ENCODE measurements at places on chromosomes 3 and 15.

DNA sequence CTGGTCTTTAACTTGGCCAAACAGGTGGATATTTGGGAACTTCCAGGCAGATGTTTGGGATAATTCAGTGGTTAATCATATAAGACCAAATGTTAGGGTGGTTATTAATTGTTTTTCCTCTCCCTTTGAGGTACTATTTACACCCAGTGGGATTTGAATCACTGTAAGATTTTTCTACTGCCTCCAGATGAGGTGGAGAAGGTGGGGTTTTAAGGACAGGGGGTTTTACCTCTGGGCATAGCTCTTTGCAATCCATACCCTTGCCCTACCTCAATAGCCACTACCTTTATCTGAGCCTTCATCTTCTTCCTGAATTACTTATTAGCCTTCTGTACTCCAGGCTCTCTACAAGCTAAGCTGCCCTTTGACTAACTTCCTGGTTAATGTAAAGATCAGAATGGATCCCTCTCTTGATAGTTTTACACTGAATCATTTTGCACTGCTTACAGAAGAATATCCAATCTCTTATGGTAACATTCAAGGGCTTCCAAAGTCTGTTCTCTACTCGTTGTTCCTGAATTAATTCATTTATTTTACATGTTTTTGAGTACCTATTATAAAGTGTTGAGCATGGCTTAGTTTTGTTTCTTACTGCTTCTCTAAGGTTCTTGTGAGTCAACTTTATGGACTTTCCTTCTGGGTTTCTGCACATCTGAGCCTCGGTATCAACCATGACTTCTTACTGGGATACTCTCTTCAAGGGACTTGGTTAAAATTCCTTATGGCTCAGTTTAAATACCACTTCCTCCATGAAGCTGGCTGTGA lies 331.2 kb upstream of the TBL1XR1 start:
- DNase-seq: no peak

DNA sequence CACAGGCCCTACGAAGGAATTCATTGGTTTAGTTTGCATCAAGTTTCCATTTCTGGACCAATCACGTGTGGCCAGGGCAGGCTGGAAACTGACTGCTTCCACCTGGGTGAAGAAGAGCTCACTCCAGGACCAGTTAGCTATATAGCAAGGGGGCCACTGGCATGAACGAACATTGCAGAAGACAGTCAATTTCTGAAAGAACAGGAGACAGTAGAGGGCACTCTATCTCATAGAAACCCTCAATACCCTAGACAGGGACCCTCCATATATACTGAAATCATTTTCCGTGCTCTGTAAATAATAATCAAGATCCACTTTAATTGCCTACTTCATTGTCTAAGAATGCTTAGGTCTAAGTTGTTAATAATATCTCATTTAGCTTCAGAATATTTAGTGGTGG lies 215.6 kb downstream of the CADPS start:
- DNase-seq: no peak

GRCh38 chr3:4461468-4462090 lies 5.5 kb downstream of the SUMF1 start:
- no peak for DNase-seq

GRCh38 chr3:111012388-111013248 lies 59.0 kb upstream of the NECTIN3 start:
- DNase-seq: no peak

DNA sequence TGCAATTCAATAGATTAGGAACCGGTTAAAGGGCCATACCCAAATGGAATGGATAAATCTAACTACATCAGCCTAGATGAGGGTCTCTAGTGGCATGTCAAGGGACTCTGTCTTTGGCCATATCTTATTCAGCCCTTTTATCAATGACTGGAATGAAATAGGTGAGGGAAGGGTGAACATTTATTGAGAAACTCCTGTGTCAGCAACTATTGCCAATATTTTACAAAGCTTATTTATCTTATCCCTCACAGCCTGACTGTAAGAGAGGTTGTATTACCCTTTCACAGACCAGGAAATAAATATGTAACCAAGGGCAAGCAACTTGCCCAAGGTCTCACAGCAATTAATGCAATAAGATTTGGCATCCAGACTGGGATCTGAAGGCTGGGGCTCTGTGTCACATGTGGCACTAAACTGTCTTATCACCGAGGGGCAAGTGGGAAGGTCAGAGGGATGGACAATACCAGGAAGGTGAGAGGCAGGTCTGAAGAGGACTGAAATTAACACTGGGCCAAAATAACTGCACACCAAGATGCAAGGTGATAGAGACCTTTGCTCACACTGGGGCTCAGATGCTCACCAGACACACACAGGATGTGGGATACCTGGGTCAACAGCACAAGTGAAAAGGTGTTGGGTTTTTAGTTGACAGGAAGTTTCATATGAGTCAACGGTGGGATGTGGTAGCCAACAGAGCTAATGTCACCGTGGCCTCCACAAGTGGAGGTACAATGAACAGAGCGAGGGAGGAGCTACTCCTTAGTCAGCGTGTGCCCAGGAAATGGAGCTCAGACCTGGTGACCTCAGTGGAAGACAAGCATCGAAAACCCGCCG lies 261.3 kb downstream of the RPLP1 start:
- DNase-seq: no peak

- DNase-seq: no peak
Observed at GRCh38 chr3:137131081-137131480, 173.3 kb downstream of the IL20RB start.

- DNase-seq: no peak
Observed at GRCh38 chr3:186772701-186773417, 10.5 kb upstream of the EIF4A2 start.

GRCh38 chr3:66404903-66405700 lies 95.7 kb downstream of the LRIG1 start:
- DNase-seq: no peak

DNA sequence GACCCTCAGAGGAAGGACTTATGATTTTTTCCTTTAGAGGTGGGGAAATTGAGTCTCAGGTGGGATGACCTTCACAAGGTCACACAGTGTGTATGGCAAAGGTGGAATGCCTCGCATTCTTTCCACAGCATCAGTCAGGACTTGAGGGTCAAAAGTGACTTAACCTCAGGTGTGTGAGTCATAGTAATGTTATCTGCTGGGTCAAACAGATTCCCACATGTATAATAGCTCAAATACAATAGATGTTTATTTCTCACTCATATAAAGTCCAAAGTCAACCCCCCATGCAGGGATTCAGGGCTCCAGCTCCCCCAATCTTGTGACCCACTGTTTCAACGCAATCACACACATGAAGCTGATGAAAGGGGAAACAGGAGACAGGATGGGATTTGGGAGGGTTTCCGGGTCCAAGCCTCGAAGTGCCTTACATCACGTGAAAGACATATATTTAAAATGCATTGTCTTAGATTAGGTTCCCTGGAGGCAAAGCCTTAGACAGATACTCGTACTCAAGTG lies 34.0 kb upstream of the CCDC174 start:
- no peak for DNase-seq

DNA sequence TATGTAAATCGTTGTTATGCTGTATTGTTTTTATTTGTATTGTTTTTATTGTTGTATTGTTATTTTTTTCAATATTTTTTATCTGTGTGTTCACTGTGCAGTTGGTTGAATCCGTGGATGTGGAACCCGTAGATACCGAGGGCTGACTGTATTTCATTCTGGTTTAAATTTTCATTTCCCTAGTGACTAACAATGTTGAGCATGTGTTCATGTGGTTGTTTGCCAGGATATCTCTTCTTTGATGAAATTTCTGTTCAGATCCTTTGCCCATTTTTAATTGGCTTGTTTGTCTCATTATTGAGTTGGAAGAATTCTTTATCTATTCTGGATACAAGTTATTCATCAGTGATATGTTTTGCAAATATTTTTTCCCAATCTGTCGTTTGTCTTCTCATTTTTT lies 29.7 kb downstream of the STOML1 start:
- no peak for DNase-seq

DNA sequence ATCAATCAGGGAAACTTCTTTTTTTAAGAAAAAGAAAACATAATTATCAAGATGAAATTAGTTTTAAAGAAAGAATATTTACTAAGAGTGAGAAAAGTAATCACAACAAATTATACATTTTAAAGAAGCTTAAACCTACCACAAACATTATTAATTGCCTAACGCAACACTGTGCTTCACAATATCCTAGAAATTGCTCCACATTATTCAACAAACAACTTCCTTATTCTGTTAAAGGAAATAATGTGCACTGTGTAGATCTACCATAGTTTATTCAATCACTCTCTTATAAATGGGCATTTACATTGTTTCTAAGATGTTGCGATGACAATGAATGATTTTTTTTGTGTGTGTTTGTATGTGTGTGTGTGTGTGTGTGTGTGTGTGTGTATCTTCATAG lies 525.9 kb upstream of the KCNMB2 start:
- no peak for DNase-seq

GRCh38 chr3:196740481-196741248 lies 1.0 kb downstream of the PAK2 start:
- no peak for DNase-seq

DNA sequence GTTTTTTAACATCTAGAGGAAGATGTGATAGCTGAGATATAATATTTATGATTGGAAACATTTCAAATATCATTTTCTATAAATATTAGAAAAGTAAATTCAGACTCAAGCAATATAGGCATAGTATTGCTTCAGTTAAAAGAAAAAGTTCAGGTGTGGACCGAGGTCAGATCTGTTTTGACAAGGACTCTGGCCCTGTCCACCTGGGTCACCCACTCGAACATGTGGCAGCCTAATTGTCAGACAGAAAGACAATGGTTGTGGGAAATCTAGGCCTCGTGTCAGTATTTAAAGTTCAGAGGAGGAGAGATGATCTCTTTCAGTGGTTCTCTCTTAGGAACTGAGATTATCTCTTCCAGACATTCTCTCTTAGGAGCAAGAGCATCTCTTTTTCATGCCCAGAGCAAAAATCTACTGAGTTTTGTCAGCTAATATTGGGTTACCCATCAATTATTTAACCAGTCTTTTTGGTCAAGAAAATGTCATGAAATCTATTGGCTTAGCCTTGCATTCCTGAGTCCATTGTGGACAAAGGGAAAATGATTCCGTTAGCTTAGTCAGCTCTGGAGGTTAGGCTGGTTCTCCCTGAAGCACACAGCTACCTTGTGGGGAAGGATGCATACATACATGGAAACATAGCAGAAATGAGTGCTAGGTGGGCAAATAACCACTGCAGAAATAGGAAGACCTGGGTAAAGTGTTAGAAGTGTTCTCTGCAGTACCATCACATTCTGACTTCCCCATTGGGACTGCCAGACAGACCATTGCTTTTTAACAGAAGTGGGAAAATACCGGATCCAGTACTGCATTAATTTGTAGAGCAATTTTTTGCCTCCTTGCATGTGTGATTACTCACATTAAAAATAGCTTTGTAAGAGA lies 343.3 kb downstream of the GRM7 start:
- DNase-seq: no peak

- no peak for DNase-seq
Observed at GRCh38 chr3:72536878-72537267, 311.4 kb downstream of the SHQ1 start.

- no peak for DNase-seq
Observed at GRCh38 chr15:94080416-94080815, 150.9 kb upstream of the MCTP2 start.

DNA sequence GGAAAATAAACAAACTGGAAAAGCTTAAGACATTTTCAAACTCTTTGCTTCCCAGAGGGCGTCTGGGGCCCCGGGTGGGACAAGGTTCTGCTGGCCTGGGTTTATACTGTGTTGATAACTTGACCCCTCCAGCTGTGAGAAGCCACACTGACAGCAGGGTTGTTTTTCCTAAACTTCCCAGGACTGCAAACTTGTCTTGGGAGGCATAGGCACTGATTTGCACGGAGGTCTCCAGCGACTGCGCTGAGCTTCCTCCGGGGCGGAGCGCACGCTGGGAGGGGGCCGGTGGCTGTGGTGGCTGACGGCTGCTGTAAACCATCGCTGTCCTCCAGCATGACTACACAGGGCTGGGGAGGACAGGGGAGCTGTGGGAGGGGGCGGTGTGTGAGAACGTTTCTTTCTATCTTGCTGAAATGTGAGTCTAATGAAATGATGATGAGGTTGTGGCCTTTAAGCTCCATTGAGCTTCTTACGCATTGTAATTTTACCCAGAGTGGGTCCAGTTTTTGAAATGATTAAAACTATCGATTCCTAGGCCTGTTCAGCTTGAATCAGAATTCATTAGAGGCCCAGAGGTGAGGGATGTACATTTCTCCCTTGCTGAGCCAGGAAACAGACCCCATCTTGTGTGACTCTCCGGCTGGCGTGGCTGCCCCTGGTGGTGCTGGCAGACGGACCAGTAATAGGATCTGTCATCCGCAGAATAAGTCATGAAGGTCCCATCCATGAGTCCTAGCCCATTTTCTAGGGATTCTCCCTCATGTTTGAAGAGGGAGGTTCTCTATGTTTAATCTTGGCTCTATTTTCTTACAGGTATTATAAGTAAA lies 40.5 kb upstream of the VPS8 start:
- no peak for DNase-seq

- no peak for DNase-seq
Observed at GRCh38 chr15:101108461-101108775, 143.4 kb downstream of the CHSY1 start.

- DNase-seq: no peak
Observed at GRCh38 chr3:125032100-125032643, 23.6 kb downstream of the HEG1 start.

GRCh38 chr3:128875556-128876120 lies 3.8 kb upstream of the ACAD9 start:
- peak; percentile 25 for DNase-seq

DNA sequence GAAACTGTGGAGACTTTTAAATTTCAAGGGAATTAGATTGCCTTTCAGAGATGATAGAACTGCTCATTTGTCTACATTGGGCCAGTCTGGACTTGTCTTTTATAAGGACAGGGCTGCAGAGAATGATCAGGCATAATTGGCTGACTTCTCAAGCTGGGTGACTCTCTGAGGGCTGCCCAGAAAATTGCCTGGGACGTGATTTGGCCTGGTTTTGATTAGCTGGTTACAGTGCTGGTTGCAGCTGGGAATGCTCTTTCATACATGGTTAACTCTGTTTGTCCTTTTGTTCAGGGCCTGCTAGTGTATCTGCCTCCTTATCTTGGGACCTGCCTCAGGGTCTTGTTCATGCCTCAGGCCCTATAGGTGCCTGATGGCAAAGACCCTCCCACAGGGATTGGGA lies 245.6 kb downstream of the CLSTN2 start:
- no peak for DNase-seq

DNA sequence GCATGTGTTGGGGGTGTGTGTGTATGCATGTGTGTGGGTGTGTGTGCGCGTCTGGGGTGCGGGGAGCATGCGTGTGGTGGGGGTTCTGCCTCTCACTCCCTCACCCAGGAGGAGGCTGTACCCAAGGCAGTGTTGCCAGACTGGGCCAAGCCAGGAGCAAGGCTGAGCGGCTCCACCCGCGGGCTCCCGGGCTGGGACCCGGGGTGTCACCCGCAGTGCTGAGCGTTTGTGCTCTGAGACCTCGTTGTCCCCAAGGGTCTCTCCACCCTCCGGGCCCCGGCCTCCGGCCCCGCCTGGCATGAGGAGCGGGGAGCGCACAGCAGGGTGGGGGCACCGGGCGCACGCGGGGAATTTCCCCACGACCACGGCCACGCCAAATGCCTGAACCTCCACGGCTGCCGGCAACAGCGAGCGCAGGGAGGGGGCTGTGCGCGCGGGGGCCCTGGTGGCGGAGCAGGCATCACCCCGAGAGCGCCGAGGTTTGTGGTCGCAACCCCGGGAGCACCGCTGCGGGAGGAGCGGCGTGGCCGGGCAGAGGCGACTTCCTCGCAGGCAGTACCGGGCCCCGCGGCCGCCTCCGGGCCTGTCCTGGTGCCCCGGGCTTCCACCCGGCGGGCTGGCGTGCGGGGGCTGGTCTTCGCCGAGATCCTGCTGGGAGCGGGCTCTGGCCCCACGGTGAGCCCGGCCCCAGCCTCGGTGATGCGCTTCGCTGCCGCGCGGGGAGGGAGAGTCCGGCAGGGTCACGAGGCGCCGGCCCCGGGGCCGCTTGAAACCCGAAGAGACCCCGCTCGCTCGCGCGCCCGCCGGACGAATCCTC lies 7.4 kb upstream of the OCA2 start:
- DNase-seq: no peak

Measured in iPS DF 19.7 (cell line).